ENCODE measurements at places on chromosomes 3 and 15.

DNA sequence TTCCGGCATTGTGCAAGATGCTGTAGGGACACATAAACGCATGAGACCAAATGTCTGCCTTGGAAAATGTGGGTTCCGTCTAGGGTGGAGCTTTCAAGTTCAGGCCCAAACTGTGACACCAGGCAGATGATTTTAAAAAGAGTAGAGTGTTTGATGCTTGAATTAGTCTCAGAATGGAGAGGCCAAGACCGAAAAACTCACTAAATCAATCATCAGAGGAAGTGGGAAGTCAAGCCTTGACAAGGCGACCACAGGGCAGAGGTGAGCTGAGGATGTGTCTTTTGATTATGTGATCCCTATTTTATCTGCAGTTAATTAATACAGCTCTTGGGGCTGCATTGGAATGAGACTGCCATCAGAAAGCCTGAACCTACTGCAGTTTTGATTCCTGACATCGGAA, 275.4 kb downstream of the ABHD5 start:
- DNase-seq, result no peak

GRCh38 chr3:82240322-82240721, 478.9 kb upstream of the GBE1 start:
- DNase-seq, result peak; percentile 23

DNA sequence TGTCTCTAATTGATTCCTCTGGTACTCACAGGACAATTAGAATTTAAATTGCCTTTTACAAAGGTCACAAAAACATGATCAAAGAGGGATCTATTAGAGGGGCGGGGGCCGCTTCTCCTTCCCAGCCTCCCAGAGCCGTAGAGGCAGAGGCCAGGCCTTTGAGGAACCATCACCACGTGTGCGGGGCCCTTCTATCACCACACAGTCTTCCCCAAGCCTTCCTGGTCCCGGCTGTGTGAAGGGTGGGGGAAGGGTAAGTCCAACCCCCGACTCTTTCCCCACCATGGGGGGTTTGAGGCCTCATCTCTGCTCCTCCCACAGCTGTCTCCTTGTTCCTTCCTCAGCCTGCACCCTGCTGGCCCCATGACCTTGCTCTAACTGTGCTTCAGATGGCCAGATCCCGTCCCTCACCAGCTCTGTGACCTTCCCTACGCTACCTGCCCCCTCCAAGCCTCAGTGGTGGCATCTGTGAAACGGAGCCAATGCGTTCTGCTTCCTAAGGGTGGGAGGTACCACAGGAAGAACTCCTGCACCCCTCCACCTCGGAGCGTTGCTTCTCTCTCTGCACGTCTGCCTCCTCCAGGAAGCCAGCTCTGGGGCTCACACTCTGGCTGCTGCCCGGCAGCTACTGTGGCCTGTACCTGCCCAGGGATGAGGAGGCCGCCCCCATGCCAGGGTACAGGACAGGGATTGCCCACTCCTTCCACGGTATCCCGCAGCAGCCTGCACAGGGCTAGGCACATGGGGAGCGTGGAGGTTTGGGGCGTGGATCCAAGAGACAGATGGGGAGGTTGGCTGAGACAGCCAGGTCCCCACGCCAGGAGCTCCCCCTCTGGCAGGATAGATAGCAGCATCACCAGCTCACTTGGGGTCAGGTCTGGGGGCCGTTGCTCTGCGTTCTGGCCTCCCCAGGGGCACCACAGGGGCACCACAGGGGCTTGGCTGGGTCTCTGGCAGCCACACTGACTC, 83.8 kb downstream of the LINGO1 start:
- no peak for DNase-seq

- no peak for DNase-seq
Observed at GRCh38 chr3:141087778-141088130, 36.6 kb downstream of the SPSB4 start.

DNA sequence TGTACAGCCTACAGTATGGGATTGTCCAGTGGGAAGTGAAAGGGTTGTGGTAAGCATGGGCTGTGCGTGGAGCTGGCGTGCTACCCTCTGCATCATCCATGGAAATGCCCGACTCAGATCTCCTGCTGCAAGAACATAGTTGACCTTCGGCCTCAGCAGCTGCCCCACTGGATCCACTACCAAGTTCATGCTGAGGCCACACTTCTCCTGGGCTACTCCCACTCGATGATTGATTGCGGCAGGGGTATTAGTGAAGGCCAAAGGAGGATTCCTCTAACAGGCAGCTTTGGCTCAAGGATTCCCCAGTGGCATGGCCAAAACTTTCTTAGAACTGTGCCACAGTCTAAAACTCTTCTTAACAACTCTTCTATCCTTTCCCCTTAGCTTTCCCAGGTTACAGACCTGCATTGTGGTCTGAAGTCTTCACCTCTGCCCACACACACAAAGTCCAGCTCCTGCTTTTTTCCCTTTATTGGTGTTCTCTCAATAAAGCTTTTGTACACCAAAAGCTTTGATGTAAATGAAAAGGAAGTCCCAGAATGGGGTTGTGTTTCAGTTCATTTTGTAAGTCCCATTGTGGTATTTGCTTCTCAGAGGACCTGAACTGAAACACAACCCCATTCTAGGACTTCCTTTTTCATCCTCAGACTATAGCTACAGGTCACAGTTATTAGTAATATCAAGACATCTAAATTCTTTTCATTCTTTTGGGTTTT, 4.9 kb upstream of the TBC1D5 start:
- DNase-seq, result no peak

DNA sequence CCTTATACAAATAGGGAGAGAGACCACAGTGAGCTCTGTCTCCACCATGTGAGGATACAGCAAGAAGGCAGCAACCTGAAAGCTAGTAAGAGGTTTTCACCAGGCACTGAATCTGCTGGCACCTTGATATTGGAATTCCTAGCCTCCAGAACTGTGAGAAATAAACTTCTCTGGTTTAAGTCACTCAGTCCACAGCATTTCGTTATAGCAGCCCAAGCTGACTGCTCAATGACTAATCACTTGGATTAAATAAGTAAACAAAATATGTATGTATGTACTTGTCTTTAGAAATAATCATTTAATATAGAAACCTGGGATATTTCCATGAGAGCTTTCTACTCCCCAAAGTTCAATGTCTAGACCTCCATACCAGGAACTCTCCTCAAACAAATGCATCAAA, 162.0 kb downstream of the IMPG2 start:
- DNase-seq, result no peak

- no peak for DNase-seq
Observed at GRCh38 chr3:60652829-60653228, 598.4 kb downstream of the FHIT start.

- DNase-seq, result no peak
Observed at GRCh38 chr3:118802325-118803095, 232.1 kb downstream of the IGSF11 start.

- peak; percentile 11 for DNase-seq
Observed at GRCh38 chr3:156389449-156389950, 165.4 kb downstream of the SSR3 start.

DNA sequence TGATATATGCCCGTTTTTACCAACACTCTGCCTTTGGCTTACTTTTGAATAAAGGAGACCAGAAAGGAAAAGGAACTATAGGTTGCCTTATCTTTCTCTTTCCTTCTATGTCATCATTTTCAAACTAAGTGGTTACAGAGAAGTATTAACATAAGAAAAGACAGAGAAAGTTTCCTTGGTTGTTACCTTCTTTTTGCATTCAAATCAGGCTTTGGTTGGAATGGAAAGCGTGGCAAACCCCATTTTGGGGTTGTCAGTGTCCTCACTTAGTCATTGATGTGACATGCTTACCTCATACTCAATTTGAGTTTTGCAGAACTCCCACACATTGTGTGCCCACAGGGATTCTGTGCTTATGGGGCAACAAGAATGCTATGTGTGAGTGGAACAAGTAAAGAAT, 3.7 kb upstream of the THRB start:
- no peak for DNase-seq

DNA sequence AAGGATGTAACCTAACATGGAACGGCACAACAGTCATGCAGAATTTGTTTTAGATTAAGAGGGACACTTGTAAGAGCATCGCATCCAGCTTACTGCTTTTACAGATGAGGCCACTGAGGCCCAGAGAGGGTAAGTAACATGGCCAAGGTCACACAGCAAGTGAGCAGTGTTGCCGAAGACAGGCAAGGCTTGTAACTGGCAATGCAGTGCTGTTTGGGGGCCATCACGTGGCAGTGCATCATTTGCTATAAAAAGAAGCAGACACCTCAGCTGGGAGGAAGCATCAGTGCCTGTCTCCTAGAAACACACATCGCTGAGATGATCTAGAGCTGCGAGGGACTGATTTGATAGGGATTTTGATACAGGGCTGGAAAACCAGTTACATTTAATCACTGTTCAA, 108.2 kb upstream of the PROK2 start:
- DNase-seq, result no peak

DNA sequence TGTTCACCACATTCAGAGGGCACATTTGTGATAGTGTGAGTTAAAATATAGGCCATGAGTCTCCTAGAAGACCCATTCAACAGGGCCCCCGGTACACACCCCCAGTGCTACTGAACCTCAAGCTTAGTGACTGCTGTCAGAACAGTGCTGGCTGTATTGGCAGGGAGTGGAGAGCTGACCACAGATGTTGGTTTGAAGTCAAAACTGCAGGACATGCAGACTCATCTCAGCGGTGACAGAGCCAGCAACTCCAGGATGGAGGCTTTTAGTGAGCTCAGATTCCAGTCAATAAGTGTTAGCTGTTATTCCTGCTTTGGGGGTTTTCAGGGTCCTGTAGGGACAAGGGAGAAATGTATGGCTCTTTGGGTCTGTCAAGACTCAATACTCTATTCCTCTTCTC, 29.1 kb downstream of the PRR20G start:
- no peak for DNase-seq

DNA sequence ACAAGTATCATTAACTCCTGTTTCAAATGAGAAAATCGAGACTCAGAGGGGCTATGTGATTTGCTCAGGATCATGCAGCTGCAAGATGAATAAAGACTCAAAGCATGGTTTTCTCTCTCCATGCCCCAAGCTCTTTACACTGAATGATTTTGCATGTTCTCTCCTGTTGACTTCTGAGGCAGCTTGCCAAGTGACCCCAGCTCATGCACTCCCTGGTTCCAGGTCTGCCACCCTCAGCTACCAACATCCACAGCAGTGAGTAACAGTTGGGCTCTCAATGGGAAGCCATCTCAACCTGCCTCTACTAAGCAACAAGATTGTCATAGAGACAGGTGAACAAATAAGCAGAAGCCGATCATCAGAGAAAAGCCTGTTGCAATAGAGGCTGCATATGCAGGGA, 116.9 kb upstream of the GADL1 start:
- DNase-seq, result peak; percentile 81

DNA sequence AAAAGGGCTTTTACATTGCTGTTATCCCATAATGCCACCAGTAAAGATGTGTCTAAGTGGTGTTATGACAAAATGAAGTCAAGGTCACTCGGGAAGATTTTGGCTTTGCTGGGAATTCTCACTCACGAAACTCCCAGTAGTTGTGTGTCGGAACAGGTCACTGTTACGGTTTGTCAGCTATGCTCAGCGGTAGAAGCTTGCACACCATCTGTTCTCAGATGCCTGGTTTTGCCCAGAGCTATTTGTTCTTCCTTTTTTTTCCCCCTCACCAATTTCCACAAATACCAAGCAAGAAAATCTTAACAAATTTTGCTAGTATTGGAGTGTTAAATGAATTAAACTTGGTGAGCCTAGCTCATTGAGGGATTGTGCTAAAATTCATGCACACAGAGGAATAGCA, 915.1 kb downstream of the MCTP2 start:
- DNase-seq, result no peak

DNA sequence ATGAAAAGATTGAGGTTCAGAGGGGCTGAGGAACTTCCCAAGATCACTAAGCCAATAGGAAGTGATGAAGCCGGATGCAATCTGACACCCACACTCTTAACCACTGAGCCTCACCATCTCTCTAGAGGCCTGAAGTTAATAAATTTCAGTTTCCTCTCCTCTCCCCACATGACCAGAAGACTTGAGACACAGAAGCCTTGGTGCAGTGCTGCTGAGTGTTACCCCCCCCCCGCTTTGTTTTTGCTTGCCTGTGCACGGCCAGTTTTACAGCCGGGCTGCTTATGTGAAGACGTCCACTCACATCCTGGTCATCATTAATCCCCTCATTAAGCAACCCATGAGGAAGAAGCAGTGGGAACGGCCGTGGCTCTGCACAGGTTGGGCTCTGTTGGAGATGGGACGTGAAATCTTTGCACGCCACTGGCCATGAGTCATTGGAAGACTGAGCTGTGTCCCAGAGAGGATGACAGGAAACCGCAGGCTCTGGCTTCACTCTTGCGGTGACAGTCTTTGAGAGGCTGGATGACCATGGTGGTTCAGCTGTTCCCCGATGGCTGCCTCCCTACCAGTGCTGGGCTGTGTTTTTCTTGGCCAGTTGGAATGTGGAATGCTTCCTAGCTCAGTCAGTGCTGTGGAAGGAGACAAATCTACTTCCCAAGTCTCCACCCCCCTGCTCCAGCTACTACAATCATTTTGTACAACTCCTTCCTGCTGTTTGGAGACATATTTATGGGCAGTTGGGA, 232.6 kb upstream of the LRTM1 start:
- no peak for DNase-seq

DNA sequence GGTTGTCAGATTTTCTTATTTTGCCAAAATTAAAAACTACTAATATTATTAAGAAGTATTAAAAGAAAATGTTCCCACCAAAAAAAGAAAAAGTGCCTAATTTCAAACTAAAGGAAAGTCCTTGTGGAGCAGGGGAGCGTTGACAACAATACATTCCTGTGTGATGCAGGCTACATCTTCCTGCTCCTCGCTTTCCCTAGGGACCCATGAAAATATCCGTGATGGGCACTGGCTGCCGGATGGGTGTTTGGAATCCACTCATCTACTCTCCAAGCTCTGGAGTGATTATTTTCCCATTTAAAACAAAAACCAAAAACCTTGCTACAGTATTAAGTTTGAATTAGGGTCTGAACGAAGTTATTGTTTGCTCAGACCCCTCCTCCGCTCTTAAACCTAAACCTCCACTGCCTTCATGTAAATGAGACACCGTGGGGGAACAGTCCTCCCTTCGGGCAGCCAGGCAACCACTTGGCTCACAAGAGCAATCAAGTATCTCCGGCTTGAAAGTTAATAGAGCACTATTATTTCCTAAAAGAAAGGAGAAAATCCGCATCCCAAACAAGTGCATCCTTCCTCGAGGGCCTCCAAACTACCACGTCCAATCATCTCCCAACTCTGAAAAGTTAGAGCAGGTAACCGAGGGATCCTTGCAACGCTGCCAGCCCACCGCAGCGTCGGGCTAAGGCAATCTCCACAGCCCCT, 1.5 kb downstream of the ITGB5 start:
- DNase-seq, result no peak

- DNase-seq, result no peak
Observed at GRCh38 chr3:119663885-119664284, 3.5 kb upstream of the POPDC2 start.

GRCh38 chr3:31614162-31614921, 81.6 kb downstream of the STT3B start:
- no peak for DNase-seq

- no peak for DNase-seq
Observed at GRCh38 chr15:40590667-40591050, 3.4 kb upstream of the KNL1 start.

DNA sequence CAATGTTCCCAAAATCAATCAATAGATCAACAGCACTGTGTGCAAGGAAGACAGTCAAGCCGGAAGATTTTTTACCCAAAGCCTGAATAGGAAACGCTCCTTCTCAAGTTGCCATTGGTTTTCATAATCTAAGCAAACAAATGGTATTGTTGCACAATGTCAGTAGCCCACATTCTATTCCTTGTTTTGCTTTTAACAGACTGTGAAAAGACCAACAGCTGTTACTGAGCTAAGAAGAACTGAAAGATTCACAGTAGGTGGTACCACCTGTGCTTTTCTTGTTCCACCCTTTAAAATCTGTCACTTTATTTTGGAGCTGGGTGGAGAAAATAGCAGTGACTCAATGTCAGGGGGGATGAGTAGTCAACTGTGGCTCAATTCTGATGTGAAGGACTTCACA, 357.5 kb upstream of the CADM2 start:
- peak; percentile 13 for DNase-seq

Data from NCI-H774 (cell line).